GM04503 (cell line): ENCODE measurements at places on chromosomes 7 and 10.
A peak's percentile ranks its signal among the peaks of the same experiment; 100 is the strongest.

DNA sequence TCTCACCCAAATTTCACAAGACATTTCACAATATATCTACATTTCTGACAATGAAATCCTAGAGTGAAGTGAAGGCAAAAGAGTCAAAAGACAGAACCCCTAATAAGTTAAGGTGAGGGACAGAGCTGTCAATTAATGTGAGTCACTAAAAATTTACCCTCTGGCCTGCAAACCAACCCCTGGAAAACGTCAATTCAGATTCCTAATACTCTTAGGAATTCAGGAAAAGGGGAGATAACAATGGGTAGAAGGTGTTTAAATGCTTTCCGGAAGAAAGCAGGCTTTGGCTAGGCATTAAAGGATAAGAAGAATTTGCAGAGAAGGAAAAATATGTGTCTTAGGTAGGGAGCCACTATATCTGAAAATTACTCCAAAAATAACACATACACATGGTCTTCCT lies 299.6 kb downstream of the INHBA start:
- DNase-seq = no peak

GRCh38 chr7:64562626-64563278 lies at the start of gene ZNF680:
Gene ZNF680, minus strand, starts transcription at chr7:64563071. Its CDS starts 117 bp downstream, at chr7:64562954.
- peak; percentile 78 for DNase-seq

GRCh38 chr10:132397671-132398565 lies 918 bp downstream of the PWWP2B start:
- DNase-seq = no peak

- DNase-seq = no peak
Measured at GRCh38 chr10:66654861-66655260, 271.0 kb upstream of the LRRTM3 start.

GRCh38 chr7:27235387-27236311 lies 7.0 kb upstream of the EVX1 start:
- no peak for DNase-seq

DNA sequence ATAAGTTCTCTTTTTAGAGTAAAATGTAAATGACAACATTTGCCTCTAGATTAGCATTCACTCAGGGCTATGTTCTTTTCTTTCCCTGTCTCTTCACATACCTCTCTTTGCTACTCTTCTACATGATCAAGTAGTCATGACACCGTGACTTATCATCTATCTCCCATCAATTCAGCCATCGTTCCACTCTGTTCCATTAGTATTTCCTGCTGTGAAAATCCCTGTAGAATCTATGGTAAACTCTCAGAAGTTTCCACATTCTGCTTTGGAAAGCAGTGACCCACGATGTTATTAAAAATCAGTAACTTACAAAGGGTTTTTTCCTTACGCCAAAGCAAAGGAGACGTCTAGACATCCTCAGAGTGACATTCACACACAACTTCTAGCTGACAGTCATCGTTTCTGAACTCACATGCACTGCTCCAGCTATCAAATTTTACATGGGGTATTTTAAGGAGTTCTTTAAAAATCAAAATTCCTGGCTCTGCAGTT lies 135.6 kb downstream of the SEMA3C start:
- no peak for DNase-seq

DNA sequence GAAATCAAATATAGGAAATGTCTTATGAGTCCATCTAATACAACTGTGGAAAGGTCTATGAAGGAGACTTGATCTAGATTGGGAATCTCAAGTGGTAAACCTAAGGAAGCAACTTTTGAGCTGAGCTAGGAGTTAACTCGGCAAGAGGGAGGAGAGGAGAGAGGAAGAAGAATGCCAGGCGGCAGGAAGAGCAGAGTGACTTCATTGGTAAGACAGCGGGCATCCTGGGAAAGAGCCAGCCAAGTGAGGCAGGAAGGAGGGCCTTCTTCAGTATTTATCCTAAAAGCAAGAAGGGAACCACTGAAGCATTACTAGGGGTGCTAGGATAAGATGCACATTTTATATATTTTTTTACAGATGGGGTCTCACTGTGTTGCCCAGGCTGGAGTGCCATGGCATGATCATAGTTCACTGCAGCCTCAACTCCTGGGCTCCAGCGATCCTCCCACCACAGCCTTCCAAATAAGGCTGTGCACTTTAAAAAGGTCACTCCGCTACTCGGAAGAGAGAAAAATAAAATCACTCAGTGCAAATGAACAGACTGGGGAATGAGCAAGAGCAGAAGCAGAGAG lies 2.0 kb downstream of the BCL7B start:
- DNase-seq = no peak

DNA sequence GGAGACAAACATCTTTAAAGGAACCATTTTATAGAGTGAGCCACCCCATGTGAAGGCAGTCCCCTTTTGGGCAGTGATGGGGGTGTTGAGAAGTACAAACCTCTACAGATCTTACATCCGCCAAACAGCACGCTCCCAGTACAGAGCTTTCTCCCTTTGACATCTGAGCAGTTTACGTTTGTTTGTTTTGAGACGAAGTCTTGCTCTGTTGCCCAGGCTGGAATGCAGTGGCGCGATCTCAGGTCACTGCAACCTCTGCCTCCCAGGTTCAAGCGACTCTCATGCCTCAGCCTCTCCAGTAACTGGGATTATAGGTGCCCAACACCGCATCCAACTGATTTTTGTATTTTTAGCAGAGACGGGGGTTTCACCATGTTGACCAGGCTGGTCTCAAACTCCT lies 128.9 kb downstream of the CCDC3 start:
- no peak for DNase-seq

DNA sequence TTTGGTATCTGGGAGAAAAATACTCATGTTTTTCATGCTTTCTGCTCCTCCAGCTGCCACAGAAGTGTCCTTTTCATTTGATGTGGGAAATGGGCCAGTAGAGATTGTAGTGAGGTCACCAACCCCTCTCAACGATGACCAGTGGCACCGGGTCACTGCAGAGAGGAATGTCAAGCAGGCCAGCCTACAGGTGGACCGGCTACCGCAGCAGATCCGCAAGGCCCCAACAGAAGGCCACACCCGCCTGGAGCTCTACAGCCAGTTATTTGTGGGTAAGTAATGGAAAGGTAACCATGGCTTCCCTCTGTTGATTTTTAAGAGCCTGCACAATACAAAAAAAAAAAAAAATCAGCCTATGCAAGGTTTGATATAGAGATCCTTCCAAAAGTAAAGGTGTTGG lies 443.1 kb upstream of the C7orf33 start:
- DNase-seq = no peak

DNA sequence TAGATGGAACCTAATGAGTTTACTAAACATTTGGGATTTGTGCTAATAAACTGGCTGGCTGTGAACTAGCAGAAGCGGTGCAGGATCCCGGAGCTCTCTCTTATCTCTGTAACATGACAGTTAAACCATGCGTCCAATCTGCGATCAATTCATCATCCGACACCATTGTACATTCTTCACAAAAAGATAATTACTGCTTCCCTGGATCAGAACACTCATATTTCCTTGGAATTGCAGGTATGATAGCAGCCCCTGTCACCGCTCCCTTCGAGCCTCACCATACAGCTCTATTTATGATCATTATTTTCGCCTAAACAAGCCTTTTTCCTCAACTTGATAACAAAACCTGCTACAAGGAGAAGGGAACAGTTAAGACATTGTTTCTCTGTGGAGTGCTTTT lies 18.5 kb downstream of the EBF3 start:
- no peak for DNase-seq

GRCh38 chr7:135359615-135360014 lies 126.0 kb downstream of the STRA8 start:
- DNase-seq = no peak

GRCh38 chr10:59362144-59362958 lies at the start of gene FAM13C:
Gene FAM13C, minus strand, starts transcription at chr10:59362549. Its CDS starts 89 bp downstream, at chr10:59362460.
- DNase-seq = no peak

- DNase-seq = no peak
Measured at GRCh38 chr10:69870591-69870990, 68.9 kb downstream of the COL13A1 start.

DNA sequence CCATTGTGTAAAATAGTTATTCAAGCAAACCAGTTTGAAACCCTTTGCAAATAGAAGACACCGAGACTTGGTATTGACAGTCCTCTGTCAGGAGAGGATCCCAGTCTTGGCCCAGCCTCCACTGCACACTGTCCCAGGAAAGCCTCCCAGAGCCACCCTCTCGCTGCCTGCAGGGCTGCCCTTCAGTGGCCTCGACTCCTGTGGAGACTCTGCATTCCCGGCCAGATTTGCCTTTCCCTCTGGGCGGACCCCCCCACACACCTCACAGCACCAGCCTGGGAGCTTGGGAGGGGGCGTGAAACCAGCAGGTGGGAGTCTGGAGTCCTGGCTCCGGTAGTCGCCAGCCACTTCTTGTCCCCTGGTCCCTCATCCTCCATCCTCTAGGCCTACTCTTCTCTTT lies 48.7 kb downstream of the GRK5 start:
- no peak for DNase-seq

GRCh38 chr10:28545967-28546644 lies 13.2 kb downstream of the WAC start:
- DNase-seq = no peak

GRCh38 chr7:12930534-12930933 lies 243.1 kb downstream of the ARL4A start:
- DNase-seq = no peak

- no peak for DNase-seq
Measured at GRCh38 chr10:78764846-78765430, 303.8 kb upstream of the ZMIZ1 start.

- no peak for DNase-seq
Measured at GRCh38 chr7:44173911-44174693, 15.1 kb downstream of the GCK start.

DNA sequence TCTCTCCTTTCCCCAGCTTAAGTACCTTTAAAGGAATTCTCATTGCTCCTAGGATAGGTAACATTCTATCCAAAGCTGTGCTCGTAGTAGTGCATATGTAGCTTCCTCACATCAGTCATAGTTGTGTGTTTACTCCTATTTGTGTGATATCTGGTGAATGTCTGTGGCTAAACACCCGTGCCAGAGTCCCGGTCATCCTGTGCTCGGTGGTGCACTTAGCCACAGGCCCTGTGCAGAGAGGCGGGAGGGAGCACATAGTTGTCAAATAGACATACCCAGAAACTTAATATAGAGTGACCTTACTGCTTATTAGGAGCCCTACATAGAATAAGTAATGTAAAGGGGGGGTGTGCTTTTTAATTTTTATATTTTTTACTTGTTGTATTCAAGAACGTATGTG lies 76.6 kb downstream of the RBM33 start:
- no peak for DNase-seq

- no peak for DNase-seq
Measured at GRCh38 chr10:95809370-95810197, 53.6 kb downstream of the ENTPD1 start.

DNA sequence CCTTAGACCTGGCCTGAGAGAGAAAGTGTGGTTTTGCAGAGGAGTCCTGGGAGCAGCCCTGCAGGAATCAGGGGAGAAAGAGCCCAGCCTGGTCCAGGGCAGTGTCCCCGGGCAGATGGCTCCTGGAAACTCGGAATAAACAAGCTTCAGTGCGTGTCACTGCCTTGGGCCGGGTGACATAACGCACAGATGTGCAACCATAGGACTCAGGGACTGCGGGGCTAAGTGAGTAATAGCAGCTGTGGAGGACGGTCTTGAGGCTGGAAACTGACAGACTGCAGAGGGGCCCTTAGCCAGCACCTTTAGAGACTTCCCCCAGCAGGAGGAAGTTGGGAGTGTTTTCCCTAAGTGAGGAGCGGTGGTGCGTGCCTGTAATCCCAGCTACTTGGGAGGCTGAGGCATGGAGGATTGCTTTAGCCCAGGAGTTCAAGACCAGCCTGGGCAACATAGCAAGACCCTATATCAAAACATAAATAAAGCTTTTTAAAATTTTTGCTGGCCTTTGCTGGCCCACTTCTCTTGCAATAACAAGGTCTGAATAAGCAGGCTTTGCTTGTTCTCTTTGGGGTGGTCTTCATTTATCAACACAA lies 5.3 kb upstream of the CLIP2 start:
- DNase-seq = no peak

DNA sequence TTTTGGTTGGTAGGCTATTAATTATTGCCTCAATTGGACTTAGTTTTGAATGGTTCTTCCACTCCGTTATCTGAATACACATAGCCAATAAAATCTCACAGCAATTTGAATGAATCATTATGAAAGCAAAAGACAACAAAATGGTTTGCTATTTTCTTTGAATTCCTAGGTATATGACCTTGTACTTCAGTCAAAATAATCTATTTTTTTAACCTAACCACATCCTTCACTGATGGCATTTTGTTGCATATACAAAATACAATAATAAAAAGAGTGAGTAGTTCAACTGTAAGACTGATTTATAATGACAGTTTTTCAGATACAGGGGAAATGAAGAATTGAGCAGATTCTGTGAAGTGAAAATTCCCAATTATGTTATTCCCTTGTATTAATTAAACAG lies 433.1 kb downstream of the HTR7 start:
- DNase-seq = no peak

DNA sequence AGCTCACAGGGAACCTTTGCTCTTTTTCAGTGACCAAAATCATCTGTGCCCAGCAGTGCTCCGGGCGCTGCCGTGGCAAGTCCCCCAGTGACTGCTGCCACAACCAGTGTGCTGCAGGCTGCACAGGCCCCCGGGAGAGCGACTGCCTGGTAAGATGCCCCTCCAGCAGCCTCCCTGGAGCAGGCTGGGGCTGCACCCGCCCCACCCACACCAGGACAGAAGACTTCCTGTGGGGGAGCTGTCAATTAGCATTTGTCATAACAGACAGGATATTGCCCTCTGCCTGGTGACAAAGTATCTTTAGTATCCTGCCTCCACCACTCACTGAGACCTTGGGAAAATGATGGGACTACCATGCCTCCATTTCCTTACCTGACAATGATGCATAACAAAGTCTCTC lies 133.7 kb downstream of the EGFR start:
- DNase-seq = no peak
